ENCODE measurements at places on chromosomes 12 and 14.

- no peak for DNase-seq
These were observed 6.2 kb upstream of the GNPNAT1 start for GRCh38 chr14:52797653-52798052.

GRCh38 chr14:23382731-23383440 is 6.0 kb downstream of the CMTM5 start:
- no peak for DNase-seq

DNA sequence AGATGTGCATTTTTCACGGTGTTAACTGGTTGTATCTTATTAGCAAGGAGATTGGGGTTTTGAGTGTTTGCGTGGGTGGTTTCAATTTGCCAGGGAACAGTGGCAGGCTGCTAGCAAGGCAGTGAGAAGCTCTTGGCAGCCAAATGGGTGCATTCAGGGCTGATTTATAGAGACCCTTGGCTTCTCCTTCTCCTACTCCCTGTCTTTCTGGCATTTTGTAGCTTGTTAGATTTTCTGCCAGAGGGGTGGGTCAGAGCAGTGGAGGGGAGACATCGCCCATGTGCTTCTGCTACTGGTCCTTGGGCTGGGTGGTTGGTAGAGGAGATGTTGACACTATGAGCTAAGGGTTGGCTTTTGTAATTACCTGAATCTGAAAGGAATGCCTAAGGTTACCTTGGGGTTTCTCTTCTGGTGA is 9.6 kb downstream of the CALM1 start:
- DNase-seq: peak; percentile 17

DNA sequence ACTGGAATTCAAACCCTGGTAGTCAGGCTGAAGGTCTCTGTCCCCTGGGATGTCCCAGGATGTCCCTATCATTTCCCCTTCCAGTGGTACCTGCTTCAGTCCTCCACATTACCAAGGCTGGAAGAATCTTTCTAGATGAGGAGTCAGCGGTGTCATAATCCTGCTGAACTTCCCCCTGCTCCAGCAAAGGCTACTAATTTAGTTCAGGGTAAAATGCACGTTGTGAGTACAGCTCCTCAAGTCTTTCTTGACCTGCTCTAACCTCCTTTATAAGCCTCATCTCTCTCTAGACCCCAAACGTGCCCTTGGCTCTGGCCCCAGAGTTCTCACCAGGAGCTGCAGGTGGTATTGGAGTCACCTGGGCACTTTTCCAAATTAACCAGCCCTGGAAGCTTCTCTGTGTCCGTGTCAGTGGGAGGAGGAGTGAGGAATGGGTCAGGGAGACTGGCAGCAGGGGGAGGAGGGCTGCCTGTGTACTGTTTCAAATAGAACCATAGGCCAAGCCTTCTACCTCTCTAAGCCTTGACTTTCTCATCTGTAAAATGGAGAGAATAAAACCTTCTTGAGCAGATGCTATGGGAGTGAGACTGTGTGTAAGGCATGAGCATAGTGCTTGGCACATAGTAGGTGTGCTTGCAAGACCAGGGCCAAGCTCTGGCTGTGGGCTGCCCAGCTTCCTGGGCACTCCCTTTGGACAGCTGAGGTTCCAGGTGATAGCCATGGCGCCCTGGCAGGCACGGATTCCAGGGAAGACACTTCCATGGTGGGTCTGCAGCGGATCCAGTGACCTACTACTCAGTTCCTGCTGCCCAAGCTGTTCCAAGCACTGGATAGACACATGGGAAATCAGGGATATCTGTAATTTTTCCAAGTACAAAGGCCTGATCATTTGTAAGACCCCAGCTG is 24.5 kb downstream of the ASB2 start:
- DNase-seq: no peak

GRCh38 chr12:17478908-17479673 is 610.9 kb downstream of the RERGL start:
- DNase-seq: no peak

All from CD4-positive, alpha-beta T cell treated with Interleukin-12 subunit alpha and Interleukin-12 subunit beta, for 1 hour (primary cell).